T-helper 17 cell (primary cell): ENCODE measurements at places on chromosomes 12 and 14. TPM values are rescaled to one million over a fixed set of nuclear protein-coding genes. Genes with fewer than 3 reads are reported as not detected.

GRCh38 chr12:65741656-65742017 lies 82.6 kb upstream of the HMGA2 start:
- no peak overlapping the region for H3K27ac ChIP-seq
- peak overlapping the region; percentile 73 for H3K4me3 ChIP-seq
- H3K36me3 ChIP-seq = no peaks in the 10 kb centered on the region
- H3K27me3 ChIP-seq = peaks cover 25% of the 10 kb centered on the region
- H3K4me1 ChIP-seq = peaks cover 4% of the 10 kb centered on the region

DNA sequence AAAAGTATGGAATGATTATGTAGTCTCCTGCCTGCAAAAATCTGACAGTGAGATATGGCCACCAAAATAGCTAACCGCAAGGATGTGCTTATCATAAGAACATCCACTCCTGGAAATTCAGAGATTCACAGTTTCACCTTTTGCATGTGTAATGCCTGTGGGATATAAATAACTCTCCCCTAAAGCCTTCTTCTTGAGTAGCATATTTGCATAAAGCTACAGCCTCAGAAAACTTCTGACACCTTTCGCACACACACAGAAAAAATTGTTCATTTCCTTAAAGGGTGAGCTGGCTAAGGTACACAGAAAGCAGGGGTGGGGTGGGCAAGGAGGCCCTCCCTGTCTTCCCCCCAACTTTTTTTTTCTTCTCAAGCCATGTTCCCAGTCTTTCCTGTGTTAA lies 3.1 kb upstream of the IGF1 start:
- no peak for DNase-seq
- peaks cover 22% of the 10 kb centered on the region for H3K27me3 ChIP-seq
- no peak overlapping the region for H3K4me3 ChIP-seq

The RHEBL1 gene
- total RNA-seq = 7.9 TPM

The PLCZ1 gene
- total RNA-seq = not detected

GRCh38 chr12:75881920-75882319 lies 149.7 kb downstream of the PHLDA1 start:
- H3K4me3 ChIP-seq = no peak overlapping the region
- H3K27me3 ChIP-seq = peaks cover 26% of the 10 kb centered on the region
- no peak overlapping the region for H3K27ac ChIP-seq
- H3K36me3 ChIP-seq = peaks cover 3% of the 10 kb centered on the region
- H3K4me1 ChIP-seq = no peaks in the 10 kb centered on the region

The VWF gene
- total RNA-seq = 0.55 TPM

The RTN1 gene
- total RNA-seq = 0.60 TPM

The PPM1H gene
- total RNA-seq = 0.31 TPM
